CD4-positive, alpha-beta T cell treated with Interferon alpha-2 for 1 hour (primary cell): ENCODE measurements at places on chromosomes 2 and 18.

DNA sequence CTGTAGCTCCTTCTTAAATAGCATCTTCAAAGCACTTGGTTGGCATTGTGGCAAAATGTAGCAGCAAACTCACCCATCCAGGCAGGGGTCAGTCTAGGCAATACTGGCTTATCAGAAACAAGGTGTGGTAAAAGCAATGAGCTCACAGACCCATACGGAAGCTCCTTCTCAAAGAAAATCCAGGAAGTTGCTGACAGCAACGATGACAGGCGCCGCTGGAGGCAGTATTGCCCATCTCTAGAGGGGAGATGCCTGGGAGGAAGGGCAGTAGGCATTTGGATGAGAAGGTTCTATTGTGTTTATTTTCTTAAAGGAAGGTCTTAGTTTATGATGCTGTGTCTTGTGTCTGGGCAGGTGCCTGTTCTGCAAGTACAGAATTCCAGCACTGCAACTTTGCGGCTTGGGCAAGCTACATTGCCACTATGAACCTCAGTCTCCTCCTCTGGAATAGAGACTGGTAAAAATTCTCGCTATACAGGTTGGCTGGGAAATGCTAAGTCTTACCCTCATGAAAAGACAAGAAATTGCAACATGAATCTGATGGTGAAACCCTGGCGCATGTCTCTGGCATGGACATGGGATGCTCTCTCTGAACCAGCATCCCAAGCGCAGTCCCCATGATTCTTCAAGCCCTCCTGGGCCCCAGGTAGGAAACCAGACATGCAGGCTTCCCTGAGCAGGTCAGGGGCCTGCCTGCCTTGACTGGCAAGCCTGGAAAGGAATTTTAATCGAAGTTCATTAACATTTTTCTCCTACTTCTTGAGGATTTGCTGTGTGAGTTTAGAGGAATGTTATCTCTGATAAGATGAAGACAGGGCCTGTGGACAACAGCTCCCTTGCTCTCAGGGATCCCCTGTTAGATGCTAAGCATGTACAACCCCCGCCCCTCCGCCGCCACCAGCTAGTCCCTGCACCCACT, 156.0 kb downstream of the TFCP2L1 start:
- peak; percentile 1 for DNase-seq

GRCh38 chr2:164538240-164538866, 82.9 kb downstream of the GRB14 start:
- no peak for DNase-seq

GRCh38 chr18:22483407-22483806, 65.7 kb upstream of the CTAGE1 start:
- no peak for DNase-seq

GRCh38 chr2:235141411-235142128, 189.8 kb downstream of the SH3BP4 start:
- DNase-seq, result no peak

GRCh38 chr2:127044977-127045661, 61.8 kb downstream of the BIN1 start:
- DNase-seq, result no peak

- DNase-seq, result no peak
Measured at GRCh38 chr18:48637081-48637990, 98.5 kb downstream of the CTIF start.

GRCh38 chr2:237691029-237691907, 63.9 kb downstream of the LRRFIP1 start:
- DNase-seq, result peak; percentile 62
